NCI-H2171 treated with DMSO at 0.1 percent for 48 hours (cell line): ENCODE measurements at places on chromosomes 16 and 17.
A peak's percentile ranks its signal among the peaks of the same experiment; 100 is the strongest.

- DNase-seq: no peak
Observed at GRCh38 chr16:81201267-81201666, 37.2 kb upstream of the BCO1 start.

- DNase-seq: no peak
Observed at GRCh38 chr16:55349867-55350266, 25.9 kb downstream of the IRX6 start.

DNA sequence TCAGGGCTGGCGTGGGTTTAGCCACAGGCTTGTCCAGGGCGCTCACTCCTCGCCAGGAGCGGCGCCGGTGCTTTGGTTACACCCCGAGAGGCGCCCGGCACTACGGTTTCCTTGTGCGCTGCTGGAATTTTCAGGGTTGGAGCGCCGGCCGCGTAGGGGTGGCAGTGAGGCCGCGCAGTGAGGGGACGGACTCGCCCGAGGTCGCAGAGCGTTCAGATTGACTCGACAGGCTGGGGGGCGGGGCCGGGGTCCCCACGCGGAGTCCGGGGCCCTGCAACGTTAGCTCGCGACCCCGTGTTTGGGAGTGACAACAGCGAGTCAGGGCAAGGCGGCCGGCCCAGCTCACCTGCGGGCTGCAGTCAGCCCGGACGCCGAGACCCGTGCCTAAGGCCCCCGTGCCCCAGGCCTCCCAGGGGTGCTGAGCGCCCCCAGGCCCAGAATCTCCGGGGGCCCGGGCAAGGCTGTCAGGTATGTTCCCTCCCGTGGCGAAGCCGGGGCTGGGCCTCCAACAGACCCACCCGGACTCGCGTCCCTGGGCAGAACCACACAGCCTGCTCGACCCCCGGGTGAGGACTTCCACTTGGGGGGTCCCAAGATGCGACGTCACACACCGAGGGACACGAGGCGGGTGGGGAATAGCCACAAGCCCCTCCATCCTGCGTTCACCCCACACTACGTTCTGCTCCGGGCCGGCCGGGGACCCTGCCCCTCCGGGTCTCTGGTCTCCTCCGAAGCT, 1.3 kb upstream of the ACTG1 start:
- DNase-seq: peak; percentile 70

- DNase-seq: no peak
Observed at GRCh38 chr17:14616528-14616927, 315.6 kb downstream of the HS3ST3B1 start.

DNA sequence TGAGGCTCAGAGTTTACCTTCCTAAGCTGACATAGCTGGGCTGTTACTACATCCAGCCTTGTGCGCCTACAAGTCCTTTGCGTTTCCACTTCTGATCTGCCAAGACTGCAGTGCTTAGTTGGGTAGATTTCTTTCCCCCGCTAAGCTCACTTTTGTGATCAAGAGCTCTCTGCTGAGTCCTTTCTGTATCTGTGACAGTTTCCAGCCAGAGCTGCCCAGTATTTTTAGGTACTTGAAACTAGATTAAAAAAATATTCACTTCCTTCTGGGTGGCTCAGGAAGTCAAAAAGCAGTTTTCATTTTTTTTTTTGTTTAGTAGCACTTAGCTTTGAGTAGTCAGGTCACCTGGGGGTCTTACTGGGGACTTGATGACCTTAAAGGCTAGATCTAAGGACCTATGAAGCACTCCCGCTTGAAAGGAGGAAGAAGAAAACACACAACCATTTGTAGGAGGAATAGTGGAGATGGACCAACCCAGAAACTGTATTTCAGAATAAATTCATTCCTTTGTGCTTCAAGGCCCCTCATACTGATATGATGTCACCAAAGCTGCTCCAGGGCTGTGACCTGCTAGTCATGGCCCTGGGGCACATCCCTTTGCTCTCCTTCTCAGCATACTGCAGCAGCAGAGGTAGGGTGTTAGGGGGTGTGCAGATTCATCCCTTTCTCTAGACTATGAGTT, 75.6 kb upstream of the HNF1B start:
- DNase-seq: no peak

DNA sequence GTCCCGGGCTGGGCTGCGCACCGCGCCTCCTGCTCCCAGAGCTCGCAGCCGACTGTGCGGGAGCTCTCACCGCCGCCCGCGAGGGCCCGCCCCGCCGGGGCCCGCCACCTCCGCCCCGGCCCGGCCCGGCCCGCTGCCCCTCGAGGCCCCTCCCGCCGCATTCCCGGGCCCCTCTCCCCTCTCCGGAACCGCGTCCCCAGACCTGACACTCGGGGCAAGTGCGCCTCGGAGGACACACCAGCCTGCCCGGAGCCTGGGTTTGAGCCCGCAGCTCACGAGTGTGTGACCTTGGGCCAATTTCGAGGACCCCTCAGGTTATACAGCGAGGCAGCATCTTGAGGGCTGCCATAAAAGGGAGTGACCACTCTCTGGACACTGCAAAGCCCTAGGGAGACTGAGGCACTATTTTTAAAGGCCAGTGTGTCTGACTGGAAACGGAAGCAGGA, 2.0 kb upstream of the GRIN2C start:
- DNase-seq: no peak

DNA sequence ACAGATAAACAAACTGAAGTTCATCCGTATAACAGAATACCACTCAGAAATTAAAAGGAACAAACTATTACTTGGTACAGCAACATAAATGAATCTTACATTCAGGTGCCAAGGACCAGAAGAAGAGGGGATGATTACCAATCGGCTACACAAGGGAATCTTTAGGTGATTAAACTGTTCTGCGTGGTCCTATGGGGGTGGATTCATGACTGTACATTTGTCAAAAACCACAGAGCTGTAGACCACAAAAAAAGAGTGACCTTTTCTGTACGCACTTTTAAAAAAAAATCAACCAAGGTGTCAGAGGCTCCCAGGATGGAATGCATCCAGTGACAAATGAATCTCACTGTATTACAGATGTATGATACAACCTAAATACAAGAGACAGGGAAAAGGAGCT, 110.8 kb downstream of the CDYL2 start:
- DNase-seq: no peak

- no peak for DNase-seq
Observed at GRCh38 chr17:2856727-2857126, 60.5 kb downstream of the RAP1GAP2 start.

DNA sequence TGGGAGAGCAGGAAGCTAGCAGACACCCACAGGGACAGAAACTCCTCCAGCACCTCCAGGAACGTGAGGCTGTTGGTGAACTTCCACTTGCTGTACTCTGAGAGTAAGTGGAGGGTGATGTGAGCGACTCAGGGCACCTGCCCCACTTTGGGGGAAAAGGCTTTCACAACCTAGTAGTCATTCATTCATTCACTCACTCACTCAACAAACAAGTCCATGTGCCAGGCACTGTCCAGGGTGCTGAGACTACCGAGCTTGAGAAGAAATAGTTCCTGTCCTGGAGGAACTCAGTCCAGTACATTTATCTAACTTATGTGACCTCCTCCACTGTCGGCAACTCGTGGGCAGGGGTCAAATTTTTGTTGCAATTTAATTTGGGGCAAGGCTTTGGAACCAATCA, 26.6 kb downstream of the LGALS9 start:
- no peak for DNase-seq

DNA sequence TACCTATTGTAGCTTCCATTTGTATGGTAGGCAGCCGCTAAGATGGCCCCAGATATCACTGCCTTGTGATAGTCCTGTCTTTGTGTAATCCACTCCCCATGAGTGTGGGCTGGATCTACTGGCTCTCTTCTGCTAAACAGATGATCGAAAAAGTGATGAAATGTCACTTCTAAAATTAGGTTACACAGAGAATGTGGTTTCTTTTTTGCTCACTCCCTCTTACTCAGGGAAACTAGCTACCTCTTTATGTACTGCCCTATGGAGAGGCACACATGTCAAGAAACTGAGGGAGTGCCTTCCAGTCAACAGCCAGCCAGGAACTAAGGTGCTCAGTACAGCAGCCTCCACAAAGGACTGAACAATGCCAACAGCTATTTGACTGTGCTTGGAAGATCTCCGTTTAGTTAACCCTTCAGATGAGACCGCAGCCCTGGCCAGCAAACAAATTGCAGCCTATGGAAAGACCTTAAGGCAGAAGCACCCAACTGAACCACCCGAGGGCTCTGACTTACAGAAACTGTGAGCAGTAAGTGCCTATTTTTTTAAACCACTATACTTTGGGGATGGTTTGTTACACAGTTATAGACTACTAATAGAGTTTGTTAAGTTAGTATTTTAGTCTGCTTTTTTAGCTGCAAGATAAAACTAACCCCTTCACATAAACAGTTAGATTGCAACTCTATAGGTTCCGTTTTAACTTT, 113.2 kb upstream of the MAF start:
- DNase-seq: no peak

- no peak for DNase-seq
Observed at GRCh38 chr16:72963533-72964315, 84.2 kb downstream of the ZFHX3 start.

DNA sequence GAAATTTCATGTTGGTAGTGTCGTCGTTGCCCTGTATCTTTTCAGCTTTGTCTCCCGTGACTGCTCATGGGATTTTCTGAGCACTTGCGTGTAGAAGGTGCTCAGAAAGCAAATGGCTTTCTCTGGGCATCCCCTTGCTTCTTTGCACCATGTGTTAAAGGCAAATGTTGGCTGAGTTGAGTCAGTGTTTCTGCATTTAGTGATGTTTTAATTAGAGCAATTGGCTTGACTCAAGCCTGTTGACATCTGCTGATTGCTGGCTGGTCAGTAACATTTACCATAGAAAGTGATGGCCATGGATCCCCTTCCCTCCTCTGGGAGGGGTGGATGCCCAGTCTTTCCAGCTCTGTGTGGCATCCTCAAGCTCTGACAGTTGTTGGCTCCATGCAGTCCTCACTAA, 187.2 kb upstream of the MPHOSPH6 start:
- DNase-seq: no peak

DNA sequence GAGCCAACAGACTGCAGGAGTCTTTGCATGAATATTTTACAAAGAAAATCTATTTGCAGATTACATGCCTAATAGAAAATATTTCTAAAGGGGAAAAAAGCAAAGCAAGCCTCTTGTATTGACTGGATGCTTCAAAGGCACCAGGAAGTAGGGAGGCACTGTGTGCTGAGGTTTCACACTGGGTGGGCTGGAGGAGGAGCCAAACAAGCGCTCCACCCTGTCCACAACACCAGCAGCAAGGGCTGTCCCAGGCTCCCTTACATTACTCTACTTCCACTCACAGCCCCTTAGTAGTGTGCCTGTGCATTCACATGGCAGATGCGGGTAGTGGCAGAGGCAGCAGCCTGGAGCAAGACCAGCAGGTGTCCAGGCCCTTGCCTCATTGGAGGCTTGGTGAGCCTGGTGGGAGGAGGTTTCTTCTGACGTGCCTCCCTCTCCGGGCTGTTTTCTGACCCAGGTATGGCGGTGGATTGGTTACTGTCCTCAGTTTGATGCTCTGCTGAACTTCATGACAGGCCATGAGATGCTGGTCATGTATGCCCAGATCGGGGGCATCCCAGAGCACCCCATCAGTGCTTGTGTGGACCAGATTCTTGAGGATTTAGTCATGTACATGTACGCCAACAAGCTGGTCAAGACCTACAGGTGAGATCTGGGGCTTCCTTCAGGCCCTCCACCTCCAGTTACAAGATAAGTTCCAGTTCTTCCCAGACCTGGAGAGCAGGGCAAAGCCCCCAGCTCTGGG, 7.0 kb upstream of the CCNF start:
- DNase-seq: no peak

- no peak for DNase-seq
Observed at GRCh38 chr16:47947723-47948122, 208.1 kb downstream of the ABCC12 start.

DNA sequence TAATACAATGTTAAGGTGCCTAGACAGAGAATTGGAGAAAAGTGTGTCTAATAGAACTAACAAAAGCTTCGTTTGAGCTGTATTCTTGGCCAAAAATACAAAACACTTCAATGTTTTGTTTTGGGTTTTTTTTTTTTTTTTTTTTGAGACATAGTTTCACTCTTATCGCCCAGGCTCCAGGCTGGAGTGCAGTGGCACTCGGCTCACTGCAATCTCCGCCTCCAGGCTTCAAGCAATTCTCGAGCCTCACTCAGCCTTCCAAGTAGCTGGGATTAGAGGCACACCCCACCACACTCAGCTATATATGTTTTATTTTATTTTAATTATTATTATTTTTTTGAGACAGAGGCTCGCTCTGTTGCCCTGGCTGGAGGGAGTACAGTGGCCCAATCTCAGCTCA, 38.3 kb upstream of the CARMIL2 start:
- DNase-seq: no peak

- no peak for DNase-seq
Observed at GRCh38 chr17:15194859-15195277, 70.3 kb downstream of the PMP22 start.
